ENCODE measurements at places on chromosomes 11 and 22.

GRCh38 chr11:60869451-60869825, 2.1 kb downstream of the ZP1 start:
- no peak for DNase-seq

DNA sequence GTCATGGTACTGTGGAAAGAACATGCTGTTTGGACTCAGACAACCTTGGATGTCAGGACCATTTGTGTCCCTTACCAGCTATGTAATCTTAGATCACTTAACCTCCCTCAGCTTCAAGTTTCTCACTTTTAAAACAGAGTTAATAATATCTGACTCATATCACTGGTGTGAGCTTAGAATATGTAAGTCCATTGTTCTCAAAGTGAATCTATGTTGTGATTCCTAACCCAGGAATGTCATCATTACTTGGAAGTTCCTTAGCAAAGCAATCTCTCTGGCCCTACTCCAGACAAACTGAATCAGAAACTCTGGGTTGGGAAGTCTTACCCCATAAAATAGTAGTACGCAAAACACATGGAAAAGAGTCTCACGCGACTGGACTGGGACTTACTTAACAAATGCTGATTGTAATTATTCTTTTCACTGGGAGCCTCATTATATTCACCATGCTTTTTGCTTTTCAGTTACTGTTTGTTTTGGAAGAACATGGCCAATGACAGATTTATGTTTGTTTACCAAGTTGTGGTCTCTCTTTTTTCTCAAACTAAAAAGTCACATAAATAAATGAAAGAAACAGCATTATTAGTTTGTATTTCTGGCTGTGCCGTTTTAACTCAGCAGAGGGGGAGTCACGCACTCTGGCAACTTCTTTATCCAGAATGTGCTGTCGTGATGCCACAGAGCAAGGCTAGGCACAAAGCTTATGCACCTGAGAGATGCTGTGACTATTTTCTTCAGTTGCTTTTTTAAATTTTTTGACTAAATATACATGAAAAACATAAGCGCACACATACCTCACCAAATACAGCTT, 217.7 kb upstream of the CTSC start:
- no peak for DNase-seq

DNA sequence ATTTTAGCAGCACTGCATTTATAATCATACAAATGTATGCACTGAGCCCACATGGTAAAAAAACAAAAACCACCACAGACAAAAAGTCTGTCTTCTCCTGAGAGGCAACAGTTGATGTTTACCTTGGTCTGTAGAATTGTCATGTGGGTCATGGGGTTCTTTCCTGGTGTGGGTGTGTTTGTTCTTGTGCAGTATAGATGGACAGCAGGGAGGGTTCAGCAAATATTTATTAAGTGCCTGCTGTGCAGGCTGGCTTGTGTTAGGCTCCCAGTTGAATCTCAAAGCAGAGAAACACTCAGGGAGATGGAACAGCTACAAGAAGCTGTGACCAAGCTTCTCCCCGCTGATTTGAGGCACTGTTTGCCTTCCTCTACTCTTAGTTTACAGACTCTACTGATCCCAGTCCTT, 82.2 kb downstream of the PISD start:
- DNase-seq, result no peak

DNA sequence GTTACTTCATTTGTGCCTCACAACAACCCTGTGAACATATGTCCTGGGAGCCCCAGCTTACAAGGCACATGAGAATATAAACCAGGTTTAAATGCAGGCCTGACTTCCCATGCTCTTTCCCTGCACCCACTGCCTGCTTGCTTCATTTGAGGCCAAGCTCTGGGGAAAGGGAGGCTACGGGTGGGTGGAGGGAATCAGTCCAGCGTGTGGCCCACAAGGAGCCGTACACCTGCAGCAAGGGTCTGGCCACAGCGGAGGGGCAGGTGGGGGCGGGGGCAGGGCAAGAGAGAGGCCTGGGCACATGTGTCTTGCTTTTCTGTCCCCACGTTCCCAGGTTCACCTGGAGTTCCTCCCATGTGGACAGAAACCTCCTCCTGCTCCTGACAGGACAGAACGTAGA, 26.2 kb downstream of the FAM83F start:
- no peak for DNase-seq

All from activated T-cell treated with anti-CD3 and anti-CD28 coated beads, Interleukin-2, amount 50 U/mL, for 1 hour (primary cell).